ENCODE measurements at places on chromosomes 7 and 10.

GRCh38 chr10:34193931-34194626, 621.0 kb downstream of the PARD3 start:
- DNase-seq: no peak

DNA sequence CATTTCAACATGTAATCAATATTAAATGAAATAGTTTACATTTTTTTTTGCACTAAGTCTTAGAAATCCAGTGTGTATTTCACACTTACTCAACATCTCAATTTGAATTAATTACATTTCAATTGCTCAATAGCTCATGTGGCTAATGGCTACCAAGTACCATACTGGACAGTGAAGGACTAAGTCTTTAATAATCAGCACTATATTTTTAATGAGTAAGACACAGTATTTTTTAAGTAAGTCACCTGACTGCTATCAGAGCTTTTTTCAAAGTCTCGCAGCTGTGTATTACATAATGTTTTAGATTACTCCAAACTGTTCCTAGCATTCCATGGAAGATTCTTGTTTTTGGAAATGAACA, 19.6 kb downstream of the WASL start:
- DNase-seq: no peak

DNA sequence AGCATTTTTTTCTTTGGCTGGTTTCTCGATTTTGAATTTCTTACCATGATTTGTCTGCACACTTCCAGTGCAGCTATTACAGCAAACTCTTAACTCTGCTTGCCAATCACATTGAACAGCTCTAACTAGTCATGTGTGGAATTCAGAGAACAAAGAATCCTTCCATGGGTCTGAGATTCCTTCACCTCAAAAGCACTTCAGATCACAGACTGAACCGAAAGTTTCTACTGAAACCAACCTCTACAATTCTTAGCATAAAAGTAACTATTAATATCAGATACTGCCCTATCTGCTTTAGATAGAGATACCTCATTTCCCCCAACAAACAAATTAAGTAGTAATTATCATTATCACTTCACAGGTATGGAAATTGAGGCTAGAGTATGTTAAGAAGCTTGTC, 56.5 kb upstream of the SP4 start:
- DNase-seq: no peak

DNA sequence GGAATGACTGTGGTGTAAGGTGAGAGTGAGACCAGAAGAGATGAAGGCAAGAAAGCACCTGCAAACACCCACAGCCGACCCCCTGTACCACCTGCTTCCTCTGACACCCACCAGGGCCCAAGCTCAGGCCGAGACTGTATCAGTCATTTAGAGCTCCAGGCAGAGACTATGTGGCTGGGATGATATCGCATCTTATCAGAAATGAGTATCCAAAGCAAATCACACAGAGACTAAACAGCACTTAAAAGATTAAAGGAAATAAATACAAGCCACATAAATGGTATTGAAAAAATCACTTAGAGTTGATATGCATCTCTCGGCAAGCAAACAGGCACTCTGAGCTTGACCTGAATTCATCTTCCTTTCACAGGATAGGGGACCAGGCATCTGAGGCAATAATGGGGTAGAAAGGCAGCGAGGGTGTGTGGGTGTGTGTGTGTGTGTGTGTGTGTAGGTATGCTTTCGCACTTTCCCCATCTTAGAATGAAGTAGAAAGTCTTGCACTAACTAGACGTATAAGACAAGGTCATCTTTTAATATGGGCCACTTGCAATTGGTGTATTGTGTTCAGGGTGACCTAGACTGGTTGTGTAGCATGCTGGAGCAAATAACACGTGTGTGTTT, 665.9 kb downstream of the KCNMA1 start:
- DNase-seq: no peak

GRCh38 chr7:128022631-128023532, 8.4 kb downstream of the LRRC4 start:
- no peak for DNase-seq

DNA sequence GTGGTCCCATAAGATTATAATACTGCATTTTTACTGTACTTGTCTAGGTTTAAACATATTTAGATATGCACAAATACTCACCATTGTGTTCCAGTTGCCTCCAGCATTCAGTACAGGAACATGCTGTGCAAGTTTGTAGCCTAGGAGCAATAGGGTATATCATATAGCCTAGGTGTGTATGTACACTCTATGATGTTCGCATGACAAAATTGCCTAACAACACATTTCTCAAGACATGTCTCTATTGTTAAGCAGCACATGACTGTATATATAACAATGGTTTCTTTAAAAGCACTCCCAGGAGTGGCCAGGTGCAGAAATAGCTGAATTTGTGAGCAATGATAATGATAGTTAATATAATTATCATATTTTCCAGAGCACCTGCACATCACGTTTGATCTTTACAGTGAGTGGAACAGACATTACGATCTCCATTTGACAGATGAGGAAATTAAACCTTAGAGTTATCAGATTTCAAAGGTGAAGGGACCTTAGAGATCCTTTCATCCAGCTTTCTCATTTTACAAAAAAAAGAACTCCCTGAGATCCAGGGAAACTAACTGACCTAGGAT, 99.2 kb upstream of the PDCD4 start:
- DNase-seq: no peak

DNA sequence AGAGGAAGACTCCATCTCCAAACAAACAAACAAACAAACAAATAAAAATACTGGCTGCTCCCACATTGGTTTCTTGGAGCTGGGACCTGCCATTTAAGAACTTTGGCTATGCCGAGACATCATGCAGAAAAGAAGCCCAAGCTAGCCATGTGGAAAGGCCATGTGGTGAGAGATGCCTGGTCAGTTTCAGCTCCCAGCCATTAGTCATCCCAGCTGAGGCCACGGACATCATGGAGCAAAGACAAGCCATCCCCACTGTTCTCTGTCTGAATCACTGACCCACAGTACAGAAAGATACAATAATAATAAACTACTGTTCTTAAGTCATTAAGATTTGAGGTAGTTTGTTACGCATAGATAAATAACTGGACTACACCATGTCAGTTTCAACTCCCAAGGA, 70.0 kb upstream of the PCBD1 start:
- no peak for DNase-seq

DNA sequence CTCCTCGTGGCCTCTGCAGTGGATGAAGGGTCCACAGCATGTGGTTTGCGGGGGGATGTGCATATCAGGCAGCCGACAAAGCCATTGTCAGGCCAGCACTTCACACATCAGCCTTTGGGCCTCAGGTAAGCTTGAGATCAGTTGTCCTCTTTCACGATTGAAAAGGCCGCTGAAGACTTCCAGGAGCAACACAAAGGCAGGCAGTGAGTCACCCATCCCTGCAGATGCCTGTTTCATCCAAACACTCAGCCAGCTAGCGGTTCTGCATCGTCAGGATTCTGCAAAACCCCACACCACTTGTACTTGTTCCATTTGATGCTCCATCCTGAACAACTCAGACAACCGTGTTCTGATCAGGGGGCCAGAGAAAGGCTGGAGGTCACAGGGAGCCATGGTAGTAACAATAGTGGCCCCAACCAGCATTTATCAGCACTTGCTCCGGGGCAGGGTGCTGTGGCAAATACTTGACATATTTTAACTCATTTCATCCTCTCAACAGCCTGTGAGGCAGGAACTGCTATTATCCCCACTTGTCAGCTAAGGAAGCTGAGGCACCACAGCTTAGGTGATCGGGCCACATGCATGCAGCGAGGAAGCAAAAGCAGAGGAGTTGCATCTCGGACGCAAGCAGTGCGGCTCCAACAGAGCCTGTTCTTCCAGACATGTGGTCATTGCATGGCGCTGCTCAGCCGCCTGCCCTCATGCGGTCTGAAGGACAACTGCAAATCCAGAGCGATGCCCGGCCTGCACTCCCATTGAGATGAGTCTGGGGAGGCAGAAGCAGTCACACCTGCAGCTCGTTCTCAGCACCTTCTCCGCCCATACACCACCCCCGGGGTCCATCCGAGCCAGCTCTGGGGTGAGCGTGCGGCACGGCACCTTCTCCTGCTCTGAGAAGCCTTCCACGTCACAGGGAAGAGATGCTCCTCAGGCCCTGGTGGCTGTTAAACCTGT, 144.9 kb downstream of the PAXIP1 start:
- no peak for DNase-seq

DNA sequence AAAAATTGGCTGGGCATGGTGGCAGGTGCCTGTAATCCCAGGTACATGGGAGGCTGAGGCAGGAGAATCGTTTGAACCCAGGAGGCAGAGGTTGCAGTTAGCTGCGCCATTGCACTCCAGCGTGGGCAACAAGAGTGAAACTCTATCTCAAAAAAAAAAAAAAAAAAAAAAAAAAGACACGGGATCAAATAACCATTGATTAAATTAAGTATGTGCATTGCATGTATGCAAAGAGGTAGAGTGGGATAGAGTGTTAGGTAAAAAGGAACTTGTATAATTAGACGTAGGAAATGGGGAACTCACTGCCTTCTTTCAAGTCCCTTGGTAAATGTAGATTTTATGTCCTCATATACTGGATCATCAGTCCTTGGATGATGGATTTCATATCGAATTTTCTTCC, 13.1 kb downstream of the VCL start:
- DNase-seq: no peak

DNA sequence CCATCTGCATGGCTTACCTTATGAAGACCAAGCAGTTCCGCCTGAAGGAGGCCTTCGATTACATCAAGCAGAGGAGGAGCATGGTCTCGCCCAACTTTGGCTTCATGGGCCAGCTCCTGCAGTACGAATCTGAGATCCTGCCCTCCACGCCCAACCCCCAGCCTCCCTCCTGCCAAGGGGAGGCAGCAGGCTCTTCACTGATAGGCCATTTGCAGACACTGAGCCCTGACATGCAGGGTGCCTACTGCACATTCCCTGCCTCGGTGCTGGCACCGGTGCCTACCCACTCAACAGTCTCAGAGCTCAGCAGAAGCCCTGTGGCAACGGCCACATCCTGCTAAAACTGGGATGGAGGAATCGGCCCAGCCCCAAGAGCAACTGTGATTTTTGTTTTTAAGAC, 12.4 kb downstream of the DUSP5 start:
- no peak for DNase-seq

DNA sequence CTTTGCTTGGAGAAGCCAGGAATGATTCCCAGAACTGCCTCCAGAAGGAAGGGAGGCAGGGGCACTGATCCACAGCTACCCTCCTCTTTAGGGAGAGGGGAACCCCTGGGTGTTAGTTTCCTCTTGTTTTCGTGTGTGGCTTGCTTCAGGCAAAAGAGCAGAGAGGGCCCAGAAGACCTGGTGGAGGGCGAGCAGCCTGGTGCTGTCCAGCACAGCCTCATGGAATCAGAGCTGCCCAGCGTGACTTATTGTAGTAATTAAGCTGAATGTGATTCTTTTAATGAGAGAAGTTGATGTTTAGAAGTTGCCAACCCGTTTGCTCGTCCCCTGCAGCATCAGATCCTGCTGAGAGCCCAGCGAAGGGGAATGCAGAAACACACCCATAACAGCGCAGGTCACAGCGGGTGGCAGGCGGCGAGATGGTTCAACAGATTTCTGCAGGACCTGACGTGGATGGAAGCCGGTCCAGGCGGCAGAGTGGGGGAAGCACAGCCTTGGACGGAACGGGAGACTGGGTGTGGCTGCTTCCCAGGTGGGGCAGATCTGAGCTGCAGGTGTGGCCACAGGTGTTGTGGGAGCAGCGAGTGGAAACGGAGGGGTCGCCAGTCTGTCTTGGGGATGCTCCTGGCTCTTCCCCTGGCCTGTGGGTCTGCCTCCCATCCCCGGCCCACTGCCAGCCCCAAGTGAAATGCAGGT, 53.7 kb upstream of the SHH start:
- no peak for DNase-seq

GRCh38 chr10:32050177-32050576, 6.0 kb downstream of the KIF5B start:
- no peak for DNase-seq

DNA sequence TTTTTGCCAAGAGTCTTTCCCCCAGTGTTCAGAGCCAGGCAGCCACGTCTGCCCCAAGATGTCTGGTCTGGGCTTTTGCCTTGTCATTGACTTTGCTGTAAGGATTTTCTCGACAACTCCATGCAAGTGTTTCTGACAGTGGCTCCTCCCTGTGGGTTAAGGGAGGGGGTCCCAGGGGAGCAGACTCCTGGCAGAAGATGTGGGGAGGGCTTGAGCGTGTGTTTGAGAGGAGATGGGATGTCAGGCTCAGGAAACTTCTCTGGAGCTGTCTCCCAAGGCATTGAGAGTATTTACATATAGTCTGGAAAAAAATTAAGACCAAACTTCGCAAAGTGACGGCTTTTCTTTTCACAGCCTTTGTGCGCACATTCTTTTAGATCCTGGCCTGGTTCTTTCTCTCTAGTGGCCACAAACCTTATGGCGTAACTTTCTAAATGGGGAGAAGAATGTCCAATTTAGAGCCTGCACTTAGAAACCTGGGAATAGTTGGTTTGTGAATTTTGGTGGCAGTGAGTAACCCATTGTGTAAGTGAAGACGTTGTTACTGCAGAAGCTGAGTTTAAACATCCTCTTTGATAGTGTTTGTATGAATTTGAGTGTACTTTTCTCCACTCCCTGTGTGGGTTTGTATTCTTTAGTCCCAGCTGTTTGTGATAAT, 201.5 kb downstream of the LRMDA start:
- DNase-seq: no peak

DNA sequence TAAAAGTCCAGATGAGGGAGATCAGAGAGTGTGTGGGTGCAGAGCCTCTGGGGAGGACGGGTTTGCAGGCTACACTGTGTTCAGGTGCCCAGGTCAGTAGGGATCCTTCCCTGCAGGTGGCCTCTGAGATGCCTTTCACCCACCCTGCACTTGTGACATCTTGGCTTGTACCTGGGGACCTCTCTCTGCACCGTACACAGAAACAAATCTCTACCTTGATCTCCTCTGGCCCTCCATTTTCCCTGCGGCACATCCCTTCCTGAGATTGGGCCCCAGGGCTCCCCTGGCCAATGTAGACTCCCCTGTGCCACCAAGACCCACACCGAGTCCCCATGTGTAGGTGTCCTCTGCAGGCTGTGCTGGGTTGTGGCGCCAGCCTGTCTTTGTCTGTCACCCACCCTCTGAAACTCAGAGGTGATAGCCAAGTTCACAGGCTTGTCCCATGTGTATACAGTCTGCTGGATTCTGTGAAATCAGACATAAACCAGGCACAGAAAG, 140.6 kb downstream of the PTPN20 start:
- no peak for DNase-seq

DNA sequence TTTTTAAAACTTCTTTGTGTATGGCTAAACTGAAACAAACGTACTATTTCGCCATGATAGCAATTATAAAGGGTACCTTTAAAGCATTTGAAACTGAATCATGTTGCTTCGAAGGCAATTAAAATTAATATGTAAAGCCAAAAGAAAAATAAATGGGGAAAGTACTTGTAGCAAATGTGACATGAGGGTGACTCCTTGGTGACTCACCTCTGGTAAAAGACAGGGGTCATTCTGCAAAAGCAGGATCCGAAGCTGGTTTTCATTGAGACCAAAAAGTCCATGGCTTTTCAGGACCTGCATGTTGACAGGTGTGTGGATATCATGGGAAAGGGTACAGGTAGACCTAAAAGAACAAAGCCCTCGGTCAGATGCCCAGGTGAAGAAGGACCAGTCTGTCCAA, 1.5 kb downstream of the ZC3HAV1L start:
- no peak for DNase-seq

GRCh38 chr7:91285696-91286355, 21.6 kb downstream of the FZD1 start:
- DNase-seq: no peak
